HT1080 (cell line): ENCODE measurements at places on chromosomes 7 and 10. TPM values are rescaled to one million over a fixed set of nuclear protein-coding genes. Genes with fewer than 3 reads are reported as not detected.

DNA sequence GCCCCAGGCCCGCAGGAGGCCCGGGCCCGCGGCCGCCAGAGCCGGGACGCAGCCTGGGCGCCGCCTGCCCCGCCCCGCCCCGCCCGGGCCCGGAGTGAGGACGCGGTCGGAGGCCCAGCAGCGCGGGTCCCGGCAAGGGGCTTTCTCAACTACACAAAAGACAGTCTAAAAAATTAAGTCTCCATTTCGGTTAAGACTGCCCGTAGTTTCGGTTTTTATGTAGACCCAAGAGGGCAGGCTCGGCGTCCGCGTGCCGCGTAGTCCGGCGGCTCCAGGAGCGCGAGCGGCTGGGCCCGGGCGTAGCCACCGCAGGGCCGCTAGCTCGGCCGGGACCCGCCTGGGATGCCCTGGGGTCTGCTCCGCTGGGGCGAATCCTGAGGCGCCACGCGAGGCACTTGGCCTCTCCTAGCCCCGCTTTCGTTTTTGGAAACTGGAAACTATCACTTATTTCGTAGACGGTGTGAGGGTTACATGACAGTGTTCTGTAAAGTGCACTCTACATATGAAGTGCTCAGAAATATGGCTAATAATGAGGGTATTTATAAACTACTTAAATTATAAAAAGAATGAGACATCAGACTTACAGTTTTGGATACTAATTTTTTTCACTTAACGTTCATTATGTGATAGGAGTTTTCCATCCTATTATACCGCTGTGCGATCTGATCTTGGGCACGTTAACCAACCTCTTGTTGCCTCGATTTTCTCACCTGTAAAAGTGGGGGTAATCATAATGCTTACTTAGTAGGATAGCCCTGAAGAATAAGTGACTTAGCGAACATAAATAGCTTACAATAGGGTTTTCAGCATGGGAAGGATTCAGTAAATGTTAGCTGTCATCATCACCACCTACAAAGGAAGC, 573 bp downstream of the BLVRA start:
- peak; percentile 29 for DNase-seq

GRCh38 chr10:103416436-103417147, 20.2 kb downstream of the PDCD11 start:
- DNase-seq, result peak; percentile 20

- peak; percentile 7 for DNase-seq
Measured at GRCh38 chr10:72173619-72174296, 42.1 kb upstream of the ANAPC16 start.

Gene CPN1
- not detected in 2 replicates for total RNA-seq

Gene LSM5
- 50.0 and 87.2 TPM in 2 replicates for total RNA-seq

Gene AIFM2
- 4.4 and 10.0 TPM in 2 replicates for total RNA-seq

GRCh38 chr7:33079096-33079495, 16.5 kb upstream of the NT5C3A start:
- no peak for DNase-seq

- DNase-seq, result peak; percentile 24
Measured at GRCh38 chr7:139108266-139109187, 993 bp downstream of the ZC3HAV1 start.

DNA sequence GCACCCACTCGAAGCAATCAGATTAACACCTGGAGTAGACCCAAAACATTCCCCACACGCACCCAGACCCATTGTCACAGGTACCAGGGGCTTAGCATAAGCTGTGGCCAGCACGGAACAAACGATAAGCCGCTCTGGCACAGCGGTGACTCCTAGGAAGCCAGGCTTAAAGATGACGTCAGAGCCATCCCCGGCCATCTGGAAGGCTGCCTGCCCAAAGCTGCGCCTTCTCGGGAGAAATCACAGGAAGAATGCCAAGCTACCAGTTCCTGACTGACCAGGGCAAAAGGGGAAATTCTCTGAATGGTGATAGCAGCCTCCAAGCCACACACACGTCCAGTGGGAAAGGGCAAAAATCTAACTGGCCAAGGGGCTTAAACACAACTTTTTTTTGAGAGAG, 13.0 kb upstream of the WIPI2 start:
- peak; percentile 55 for DNase-seq

Gene NKX2-3
- not detected in 2 replicates for total RNA-seq

- DNase-seq, result no peak
Measured at GRCh38 chr7:150727381-150727780, 9.8 kb upstream of the GIMAP5 start.

Gene ACTL6B
- total RNA-seq, result not detected in 2 replicates
